ENCODE measurements at places on chromosomes 12 and 14.

- peak; percentile 48 for DNase-seq
Observed at GRCh38 chr12:32390572-32391219, 8.7 kb upstream of the FGD4 start.

DNA sequence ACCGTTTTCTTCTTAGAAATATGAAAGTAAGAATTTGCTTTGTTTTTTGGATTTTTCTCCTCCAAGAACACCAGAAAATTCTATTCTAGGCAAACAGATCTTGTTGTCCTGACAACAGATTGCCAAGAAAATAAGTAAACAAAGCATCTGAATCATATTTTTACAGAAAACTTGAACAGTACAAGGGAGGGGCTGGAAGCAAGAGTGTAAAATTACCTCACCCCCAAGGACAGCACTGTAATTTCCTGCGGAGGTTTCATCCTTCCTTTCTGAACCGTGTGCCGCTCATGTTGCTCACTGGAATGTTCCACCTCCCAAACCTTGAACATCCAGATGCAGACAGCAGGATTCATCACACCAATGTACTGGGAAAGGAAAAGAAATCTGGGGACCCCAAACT lies 5.4 kb upstream of the CAMKK2 start:
- no peak for DNase-seq

GRCh38 chr12:12128670-12129069 lies 57.9 kb downstream of the BCL2L14 start:
- DNase-seq: no peak

- no peak for DNase-seq
Observed at GRCh38 chr12:20476551-20476950, 108.2 kb downstream of the PDE3A start.

GRCh38 chr12:66541426-66541825 lies 137.4 kb downstream of the GRIP1 start:
- DNase-seq: no peak

DNA sequence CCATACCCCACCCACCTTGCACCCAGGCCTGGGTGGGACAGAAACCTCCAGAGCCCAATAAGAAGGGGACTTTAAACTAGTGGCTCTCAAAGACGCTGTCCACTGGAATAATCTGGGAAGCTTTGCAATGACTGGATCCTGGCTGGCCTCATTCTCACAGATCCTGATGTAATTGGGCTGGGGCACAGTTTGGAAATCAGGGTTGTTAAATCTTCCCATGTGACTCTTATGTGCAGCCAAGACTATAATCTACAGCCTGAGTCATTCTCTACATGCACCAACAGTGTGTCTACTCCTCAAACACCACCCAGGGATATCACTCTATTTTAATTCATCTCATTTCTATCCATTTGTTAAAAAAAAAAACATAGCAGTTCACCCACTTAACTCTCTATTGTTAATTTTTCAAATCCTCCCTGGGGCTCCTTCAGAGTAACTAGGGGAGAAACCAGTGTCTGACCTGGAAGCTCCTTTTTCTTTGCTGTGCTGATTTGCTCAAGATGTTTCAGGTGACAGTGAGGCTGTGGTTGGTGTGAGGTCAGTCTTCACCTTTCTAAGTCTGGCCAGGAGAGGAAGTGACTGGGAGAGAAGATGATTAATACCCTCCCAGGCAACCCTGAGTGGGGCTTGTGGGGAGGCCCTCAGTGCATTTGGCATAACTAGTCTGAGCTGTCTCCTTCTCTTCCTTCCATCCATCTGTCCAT lies 211.6 kb upstream of the SFSWAP start:
- no peak for DNase-seq

GRCh38 chr14:67207810-67208209 lies 18.6 kb downstream of the GARIN2 start:
- no peak for DNase-seq

- DNase-seq: peak; percentile 64
Observed at GRCh38 chr14:106372870-106373652, 846.7 kb downstream of the TMEM121 start.

DNA sequence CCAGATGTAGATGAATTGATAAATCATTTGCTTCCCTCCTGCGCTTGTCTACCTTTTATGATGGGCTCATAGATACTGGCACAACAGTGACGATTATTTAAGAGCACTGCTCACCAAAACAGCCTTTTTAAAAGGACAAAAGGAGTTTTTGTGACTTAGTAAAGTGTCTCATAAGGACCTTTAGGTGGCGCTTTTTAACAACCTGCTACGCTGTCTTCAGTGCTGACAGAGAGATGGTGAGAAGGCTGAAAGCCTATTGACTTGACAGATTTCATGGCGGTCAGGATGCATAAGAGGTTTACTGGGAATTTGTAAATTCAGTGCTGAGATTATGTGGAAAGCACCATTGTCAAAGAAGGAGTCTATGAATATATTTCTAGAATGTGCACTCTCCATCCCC lies 87.6 kb downstream of the SLC15A5 start:
- DNase-seq: peak; percentile 7

- no peak for DNase-seq
Observed at GRCh38 chr12:120738252-120739030, 12.8 kb downstream of the ACADS start.

DNA sequence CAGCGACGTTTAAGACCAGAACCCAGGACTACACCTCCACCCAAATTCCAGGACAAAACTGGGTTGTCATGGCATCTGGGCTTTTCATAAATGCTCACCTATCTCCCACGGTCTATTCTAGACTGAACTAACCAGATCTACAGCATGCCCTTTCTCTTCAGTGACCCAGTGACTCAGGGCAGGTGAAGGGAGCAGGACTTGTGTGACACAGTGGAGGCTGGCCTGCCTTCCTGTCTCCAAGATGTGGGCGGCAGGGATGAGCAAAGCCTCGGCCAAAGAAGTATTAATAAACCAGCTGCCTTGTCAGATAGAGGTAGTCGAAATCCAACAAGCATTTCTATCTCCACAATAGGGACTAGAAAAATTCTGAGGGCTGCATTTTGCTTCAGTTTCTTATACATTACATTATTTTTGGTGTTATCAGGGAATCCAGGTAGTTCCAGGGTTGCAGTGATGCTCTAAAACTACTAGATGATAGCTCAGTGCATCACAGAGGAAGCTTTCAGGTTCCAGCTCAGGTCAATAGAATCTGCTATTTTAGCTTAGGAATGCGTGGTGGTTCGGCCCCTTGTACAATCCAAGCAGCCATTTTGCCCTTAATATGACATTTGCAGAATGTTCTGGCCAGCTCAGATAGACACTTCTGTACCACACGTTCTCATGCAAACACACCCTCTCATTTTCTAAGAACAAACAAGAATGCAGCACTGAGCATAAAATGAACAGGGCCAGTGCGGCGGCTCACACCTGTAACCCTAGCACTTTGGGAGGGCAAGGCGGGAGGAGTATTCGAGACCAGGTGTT lies 4.2 kb upstream of the GLRX5 start:
- DNase-seq: peak; percentile 59

DNA sequence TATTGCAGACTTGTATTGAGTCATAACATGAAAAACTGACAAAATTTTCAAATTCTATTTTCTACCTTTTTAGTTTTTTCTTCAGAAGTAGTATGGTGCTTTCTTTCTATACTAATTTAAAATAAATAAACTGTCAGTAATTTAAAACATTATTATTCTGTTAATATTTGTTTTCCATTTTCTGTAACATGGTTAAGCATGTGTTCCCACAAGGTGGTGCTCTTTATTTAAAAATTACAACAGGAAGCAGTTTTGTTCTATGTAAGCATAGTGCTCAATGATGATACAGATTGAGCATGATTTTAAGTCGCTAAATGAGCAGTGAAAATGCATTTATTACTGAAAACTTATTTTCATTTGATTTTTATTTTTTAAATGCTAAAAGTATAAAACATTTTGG lies 114.6 kb downstream of the PPFIA2 start:
- DNase-seq: peak; percentile 14

- no peak for DNase-seq
Observed at GRCh38 chr14:72856530-72857266, 37.2 kb downstream of the DPF3 start.

GRCh38 chr14:101707068-101707842 lies 54.3 kb upstream of the PPP2R5C start:
- DNase-seq: peak; percentile 81

DNA sequence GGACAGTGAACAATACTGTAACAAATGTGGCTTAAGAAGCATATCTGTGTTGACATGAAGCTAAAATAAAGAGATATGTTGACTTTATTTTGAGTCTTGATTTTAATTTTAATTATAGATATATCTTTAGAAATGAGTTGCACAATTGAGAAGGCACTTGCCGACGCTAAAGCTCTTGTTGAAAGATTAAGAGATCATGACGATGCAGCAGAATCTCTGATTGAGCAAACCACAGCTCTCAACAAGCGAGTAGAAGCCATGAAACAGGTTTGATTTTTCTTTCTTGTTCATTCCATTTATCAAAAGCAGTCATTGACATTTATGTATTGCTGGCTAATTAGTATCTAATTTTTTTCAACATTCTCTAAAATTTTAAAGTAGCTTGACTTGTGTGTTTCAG lies 15.8 kb downstream of the FGFR1OP2 start:
- DNase-seq: no peak

DNA sequence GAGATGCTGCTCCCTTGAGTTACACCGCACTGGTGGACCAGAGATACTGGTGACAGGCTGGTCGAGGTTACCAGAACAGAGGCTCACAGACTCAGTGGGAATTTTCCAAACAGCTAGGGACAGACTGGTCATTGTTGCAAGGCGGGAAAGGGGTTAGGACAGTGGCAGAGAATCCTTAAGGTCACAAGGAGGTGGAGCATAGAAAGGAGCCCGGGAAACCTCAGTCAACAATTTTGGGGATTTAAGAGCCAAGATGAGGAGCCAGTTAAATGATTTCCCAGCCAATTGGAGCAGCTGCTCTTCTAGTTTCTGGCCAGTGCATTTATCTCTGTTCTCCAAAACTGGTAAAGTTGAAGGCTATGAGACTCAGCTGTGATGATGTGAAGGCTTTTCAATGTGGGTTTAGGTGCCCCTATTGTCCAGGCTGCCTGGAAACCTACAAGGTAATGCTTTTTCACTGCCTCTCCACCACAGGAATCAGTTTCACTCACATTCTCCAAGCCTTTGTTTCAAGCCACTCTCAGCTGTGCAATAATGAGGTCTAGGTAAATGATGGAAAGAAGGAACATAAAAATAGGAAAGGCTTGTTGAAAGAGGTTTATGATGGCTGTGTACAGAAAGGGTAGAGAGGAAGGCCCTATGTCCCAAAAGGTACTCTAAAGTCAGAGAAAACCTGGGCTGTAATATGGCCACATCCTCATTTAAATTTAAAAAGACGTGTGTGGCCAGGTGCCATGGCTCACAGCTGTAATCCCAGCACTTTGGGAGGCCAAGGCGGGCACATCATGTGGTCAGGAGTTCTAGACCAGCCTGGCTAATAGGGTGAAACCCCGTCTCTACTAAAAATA lies 7.0 kb upstream of the TNS2 start:
- no peak for DNase-seq

- DNase-seq: no peak
Observed at GRCh38 chr12:95545731-95546490, 5.4 kb downstream of the USP44 start.

DNA sequence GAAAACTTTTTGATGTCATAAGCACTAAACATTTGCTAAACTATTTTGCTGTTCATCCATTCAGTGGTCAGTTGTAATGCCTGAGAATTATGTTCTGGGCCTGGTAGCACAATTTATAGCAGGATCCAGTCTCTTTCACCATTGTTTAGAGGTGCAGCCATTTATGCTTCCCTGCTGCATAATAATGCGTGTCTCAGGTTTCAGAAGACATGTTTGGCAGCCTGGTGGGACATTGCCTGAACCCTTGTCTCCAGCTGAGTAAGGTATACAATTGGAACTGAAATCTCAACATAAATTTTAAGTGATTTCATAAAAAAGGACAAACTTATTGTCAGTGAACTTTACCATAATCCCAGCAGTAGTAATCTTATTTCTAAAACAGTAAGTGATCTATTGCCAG lies 94.8 kb downstream of the POLR3B start:
- DNase-seq: no peak

DNA sequence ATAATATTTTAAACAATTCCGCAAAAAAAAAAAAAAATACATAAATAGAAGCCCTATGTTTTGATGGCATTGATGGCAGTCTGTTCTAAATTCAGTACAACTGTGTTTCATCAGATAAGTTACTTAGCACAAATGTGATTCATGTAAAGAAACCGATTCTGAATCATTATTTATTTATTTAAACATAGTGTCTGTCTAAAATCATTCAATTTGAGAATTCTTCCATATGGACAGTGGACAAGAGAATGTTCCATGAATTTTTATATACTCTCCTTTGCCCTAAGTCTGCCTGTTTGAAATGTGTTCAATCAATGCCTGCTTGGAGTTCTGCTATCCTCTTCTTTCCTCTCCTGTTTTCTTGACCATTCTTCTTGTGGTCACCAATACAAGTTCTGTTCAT lies 126.5 kb downstream of the PDE3A start:
- DNase-seq: no peak

GRCh38 chr12:11658791-11659190 lies 9.3 kb downstream of the ETV6 start:
- DNase-seq: no peak

DNA sequence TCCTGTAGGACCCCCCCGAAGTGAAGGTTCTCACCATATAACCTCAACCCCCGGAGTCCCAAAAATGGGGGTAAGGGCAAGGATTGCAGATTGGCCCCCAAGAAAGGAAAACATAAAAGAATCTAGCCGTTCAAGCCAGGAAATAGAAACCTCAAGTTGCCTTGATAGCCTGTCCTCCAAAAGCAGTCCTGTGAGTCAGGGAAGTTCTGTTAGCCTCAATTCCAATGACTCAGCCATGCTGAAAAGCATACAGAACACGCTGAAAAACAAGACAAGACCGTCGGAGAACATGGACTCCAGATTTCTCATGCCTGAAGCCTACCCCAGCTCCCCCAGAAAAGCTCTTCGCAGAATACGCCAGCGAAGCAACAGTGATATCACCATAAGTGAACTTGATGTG lies 344.2 kb upstream of the RGS6 start:
- no peak for DNase-seq
